ENCODE measurements at places on chromosomes 6 and 20.

DNA sequence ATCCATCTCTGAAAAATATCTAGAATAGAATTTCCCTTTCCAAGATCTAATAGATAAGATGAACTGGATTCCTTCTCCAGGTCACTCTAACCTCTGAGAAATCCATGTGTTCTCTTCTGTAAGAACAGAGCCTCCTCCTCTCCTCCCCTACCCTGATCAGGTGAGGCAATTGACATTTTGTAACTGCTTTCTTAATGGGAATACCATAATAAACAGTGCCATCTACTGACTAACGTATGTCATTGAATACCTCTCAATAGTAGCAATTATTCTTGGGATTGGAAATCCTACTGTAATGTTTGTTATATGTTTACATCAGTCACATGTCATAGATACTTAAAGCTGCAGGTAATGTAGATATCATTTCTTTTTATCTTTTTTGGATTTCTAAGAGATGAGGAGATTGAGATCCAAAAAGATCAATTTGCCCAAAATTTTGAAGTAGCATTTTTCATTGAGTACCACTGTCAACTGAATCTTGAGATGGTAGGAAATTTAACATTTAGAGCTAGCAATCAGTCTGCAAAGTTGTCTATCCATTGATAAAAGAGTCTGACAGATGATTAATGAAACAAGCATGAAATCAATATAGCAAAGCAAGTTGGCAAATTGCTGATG, 365.8 kb upstream of the HSF2 start:
- peak; percentile 48 for DNase-seq

DNA sequence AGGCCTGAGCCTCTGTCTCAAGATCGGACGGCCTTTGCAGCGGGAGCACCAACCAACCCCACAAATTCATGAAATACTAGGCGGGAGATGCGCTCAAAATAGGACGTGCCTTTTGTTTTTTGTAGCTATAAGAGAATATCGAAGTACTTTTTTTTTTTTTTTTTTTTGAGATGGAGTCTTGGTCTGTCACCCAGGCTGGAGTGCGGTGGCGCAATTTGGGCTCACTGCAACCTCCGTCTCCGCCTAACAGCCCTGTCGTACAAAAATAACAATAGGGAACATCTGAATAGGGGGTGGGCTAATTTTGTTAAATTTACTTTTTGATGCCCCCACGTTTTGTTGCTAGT, 5.9 kb upstream of the TUBB2A start:
- DNase-seq, result no peak

GRCh38 chr6:116511424-116512110, at the start of gene CALHM5:
Gene CALHM5 (plus strand): TSS chr6:116511639. CDS start chr6:116511697, 58 bp downstream.
- peak; percentile 1 for DNase-seq

- DNase-seq, result no peak
Observed at GRCh38 chr6:57305761-57306160, 11.7 kb upstream of the PRIM2 start.

GRCh38 chr6:113178349-113178748, 678.8 kb upstream of the MARCKS start:
- DNase-seq, result no peak

DNA sequence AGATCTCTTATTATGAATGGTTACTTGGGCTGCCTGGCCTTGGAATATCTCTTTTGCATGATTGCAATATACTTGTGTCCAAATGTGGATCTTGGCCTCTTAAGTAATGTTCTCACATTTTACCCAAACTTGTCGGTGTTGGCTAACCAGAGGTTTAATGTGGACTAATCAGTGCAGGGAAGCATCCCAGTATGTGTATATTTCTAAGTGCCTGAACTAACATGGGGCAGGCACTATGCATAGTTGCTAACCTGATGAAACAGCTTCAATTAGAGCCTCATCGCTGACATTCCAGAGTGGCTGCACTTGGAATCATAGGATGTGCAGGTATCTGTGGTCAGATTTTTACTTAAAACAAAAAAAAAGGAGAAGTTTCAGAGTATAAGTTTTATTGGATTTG, 160.0 kb downstream of the PDE7B start:
- no peak for DNase-seq

GRCh38 chr20:51184289-51184688, 161.4 kb upstream of the KCNG1 start:
- DNase-seq, result no peak

DNA sequence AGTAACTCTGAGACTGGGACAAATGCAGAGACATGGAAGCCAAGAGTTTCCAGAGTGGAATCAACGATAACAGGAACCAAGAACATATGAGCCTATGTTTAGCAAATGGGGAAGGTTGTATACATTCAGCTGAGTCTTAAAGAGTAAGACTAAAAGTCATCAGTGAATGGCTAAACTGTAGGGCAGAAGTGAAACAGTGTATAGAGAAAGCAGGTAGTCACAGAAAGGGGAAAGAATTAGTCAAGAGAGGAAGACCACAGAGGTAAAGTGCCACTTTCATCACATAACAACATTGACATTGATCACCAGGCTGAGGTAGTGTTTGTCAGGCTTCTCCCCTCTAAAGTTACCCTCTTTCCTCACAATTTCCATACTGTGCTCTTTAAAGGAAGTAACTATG, 306.5 kb upstream of the SPTLC3 start:
- DNase-seq, result no peak

DNA sequence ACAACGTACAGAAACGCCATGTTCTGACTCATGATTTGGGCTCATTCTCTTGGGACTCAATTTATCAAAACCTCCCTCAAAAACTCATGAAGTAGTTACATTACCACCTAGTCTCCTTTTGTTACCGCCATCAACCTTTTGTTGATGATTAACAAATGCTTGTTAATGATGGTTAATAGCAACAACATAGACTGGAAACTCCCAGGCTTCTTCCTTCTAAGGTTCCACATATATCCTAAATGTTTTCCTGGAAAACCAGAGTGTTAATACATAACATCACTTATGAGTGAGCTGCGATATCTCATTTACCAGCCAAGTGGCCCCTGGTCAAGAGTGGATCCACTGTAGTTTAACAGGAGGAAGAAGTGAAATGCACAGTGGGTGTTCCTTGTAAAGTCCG, 176.3 kb downstream of the ERMARD start:
- DNase-seq, result no peak

- DNase-seq, result peak; percentile 28
Observed at GRCh38 chr6:14804001-14804784, 441.7 kb upstream of the JARID2 start.

- DNase-seq, result no peak
Observed at GRCh38 chr20:37880726-37881591, 22.0 kb upstream of the VSTM2L start.

- DNase-seq, result no peak
Observed at GRCh38 chr6:56724455-56724854, 81.8 kb upstream of the DST start.

DNA sequence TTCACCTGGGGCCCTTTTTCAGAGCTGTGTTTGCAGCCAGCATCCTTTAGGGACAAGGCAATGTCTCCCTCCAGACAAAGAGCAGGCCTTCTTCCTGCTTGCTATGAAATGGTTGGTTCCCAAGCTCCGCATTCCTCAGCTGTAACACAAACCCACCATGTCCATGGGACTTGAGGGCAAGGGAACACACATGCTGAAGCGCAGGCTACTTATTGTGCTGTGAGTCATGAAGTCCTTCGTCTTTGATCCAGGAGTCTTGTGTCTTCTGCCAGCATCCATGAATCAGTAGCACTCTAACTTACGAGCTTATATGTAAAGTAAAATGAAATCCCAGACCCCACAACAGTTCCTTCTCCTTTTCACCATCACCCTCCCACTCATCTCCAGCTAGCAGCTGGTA, 59.0 kb downstream of the ANKRD60 start:
- DNase-seq, result no peak

- no peak for DNase-seq
Observed at GRCh38 chr20:17681726-17682102, 328 bp downstream of the RRBP1 start.

DNA sequence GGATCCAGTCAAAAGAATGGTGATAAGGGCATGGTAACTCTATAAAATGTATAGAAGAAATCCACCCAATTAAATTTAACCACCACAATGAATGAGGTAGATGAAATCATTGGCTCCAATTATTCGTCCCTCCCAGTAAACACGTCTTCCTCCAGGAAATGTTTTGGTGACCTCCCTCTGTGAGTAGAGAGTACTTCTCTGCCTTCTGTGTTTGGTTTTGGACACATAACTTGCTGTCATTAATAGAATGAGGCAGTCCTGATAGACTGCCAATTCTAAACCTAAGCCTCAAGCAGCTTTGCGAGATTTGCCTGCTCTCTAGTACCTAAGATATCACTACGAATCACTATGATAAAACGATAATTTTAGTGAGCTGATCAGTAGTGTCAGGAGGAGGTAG, 632.8 kb downstream of the HDGFL1 start:
- no peak for DNase-seq

- no peak for DNase-seq
Observed at GRCh38 chr6:113381959-113382358, 475.2 kb upstream of the MARCKS start.

Measured in midbrain (tissue), 1 donor.